ENCODE measurements at places on chromosomes 2 and 18. TPM values are rescaled to one million over a fixed set of nuclear protein-coding genes. Genes with fewer than 3 reads are reported as not detected.
A peak's percentile ranks its signal among the peaks of the same experiment; 100 is the strongest.

The RAX gene
- not detected for polyA plus RNA-seq

The TRMT61B gene
- 18.4 TPM for polyA plus RNA-seq

The NAT8 gene
- 1,820 TPM for polyA plus RNA-seq

The DGKD gene
- polyA plus RNA-seq: 2.6 TPM

- no peak overlapping the region for H3K4me3 ChIP-seq
- no peak for DNase-seq
- no peaks in the 10 kb centered on the region for H3K27me3 ChIP-seq
- no peak overlapping the region for H3K27ac ChIP-seq
These were observed 83.5 kb downstream of the COBLL1 start for GRCh38 chr2:164757934-164758695.

DNA sequence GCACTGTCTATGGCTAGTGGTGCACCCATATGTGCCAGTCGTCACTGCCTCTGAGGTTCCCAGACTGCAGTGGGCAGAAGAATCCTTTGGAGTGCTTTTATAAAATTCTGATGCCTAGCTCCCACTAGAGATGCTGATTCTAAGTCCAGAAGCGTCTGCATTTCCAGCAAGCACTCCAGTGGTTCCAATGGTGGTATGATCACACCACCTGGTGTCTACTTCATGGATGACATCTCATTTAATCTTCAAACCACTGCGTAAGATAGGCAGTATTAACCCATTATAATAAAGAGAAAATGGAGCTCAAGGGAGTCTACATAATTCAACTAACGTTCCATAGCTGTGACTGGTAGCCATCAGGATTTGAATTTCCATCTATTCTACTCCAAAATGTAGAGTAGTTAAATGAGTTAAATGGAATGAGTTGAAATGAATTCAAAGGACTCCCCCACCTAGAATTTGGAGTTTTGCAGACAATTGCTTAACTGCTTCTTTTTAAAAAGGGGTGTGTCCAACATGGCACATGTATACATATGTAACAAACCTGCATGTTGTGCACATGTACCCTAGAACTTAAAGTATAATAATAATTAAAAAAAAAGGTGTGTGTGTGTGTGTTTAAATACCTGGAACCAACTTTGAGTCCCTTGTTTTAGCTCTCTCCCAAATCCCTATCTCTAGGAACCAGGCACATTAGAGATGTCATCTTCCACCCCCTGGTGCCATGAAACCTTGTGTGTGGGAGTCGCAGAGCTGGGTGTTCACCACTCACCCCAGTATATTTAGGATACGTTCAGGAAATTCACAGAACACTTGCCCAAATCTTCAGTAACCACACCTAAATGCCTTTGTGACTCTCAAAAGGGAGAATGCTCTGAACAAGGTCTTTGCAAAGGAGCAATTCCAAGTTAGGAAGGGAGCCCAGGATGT, 14.1 kb downstream of the LAMA3 start:
- no peaks in the 10 kb centered on the region for H3K36me3 ChIP-seq
- H3K27me3 ChIP-seq: no peaks in the 10 kb centered on the region
- DNase-seq: peak; percentile 46
- H3K27ac ChIP-seq: no peak overlapping the region

GRCh38 chr2:199581408-199581807, 123.7 kb upstream of the SATB2 start:
- no peaks in the 10 kb centered on the region for H3K4me1 ChIP-seq
- H3K4me3 ChIP-seq: no peak overlapping the region
- DNase-seq: no peak
- no peaks in the 10 kb centered on the region for H3K36me3 ChIP-seq

- no peak overlapping the region for H3K4me3 ChIP-seq
- peak overlapping the region; percentile 3 for H3K27ac ChIP-seq
- H3K36me3 ChIP-seq: no peaks in the 10 kb centered on the region
- H3K27me3 ChIP-seq: no peaks in the 10 kb centered on the region
These were observed 26.8 kb downstream of the SH3BP4 start for GRCh38 chr2:234978466-234979203.

- no peak overlapping the region for H3K27ac ChIP-seq
- no peaks in the 10 kb centered on the region for H3K36me3 ChIP-seq
These were observed 62.6 kb downstream of the ETAA1 start for GRCh38 chr2:67459761-67460160.

All from kidney (tissue), 22 donors.